Activated T-helper 9 cell treated with anti-CD3 and anti-CD28 coated beads, Interleukin-2, amount 50 U/mL, for 16 hours (primary cell): ENCODE measurements at places on chromosomes 3 and 15.

- no peak for DNase-seq
These were observed 165.8 kb downstream of the ERC2 start for GRCh38 chr3:56302417-56302816.

- no peak for DNase-seq
These were observed 455.3 kb upstream of the NR2F2 start for GRCh38 chr15:95875121-95875643.

DNA sequence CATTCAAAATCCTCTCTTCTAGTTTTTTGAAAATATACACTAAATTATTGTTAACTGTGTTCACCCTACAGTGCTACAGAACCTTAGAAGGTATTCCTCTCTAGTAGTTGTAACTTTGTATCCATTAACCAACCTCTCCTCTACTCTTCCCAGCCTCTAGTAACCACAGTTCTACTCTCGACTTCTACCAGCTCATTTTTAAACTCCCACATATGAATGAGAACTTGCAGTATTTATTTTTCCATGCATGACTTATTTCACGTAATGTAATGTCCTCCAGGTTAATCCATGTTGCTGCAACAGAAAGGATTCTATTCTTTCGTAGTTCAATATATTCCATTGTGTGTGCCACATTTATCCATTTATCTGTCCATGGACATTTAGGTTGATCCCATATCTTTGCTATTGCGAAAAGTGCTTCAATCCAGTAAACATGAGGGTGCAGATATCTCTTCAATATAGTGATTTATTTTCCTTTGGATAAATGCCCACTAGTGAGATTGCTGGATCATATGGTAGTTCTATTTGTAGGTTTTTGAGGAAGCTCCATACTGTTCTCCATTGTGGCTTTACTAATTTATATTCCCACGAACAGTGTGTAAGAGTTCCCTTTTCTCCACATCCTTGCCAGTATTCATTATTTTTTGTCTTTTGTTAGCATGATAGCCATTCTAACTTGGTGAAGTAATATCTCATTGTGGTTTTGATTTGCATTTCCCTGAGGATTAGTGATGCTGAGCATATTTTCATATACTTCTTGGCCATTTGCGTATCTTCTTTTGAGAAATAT, 113.7 kb upstream of the SMAD3 start:
- no peak for DNase-seq

GRCh38 chr15:72153269-72154000, 35.2 kb downstream of the SENP8 start:
- no peak for DNase-seq

GRCh38 chr15:75451674-75452363, at the start of gene SIN3A:
SIN3A (minus strand) TSS chr15:75451690; CDS start chr15:75430375, 21,315 bp downstream.
- DNase-seq: peak; percentile 99

- no peak for DNase-seq
These were observed 17.4 kb downstream of the AADACL2 start for GRCh38 chr3:151751161-151751560.

DNA sequence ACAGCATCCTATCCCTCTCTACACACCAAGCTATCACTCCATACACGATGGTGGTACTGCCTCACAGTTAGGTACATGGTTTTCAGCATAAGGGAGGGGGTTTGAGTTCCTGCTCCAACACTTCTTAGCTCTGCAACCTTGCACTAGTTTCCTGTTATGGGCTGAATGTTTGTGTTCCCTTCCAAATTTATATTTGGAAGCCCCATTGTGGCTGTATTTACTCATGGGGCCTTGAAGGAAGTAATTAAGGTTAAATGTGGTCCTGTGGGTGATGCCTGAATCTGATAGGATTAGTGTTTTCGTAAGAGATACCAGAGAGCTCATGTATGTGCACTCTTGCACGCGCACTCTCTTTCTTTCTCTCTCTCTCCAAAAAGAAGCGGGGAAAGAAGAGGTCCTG, 259.4 kb downstream of the RORA start:
- no peak for DNase-seq

GRCh38 chr3:31936420-31937060, 44.5 kb downstream of the OSBPL10 start:
- DNase-seq: no peak

DNA sequence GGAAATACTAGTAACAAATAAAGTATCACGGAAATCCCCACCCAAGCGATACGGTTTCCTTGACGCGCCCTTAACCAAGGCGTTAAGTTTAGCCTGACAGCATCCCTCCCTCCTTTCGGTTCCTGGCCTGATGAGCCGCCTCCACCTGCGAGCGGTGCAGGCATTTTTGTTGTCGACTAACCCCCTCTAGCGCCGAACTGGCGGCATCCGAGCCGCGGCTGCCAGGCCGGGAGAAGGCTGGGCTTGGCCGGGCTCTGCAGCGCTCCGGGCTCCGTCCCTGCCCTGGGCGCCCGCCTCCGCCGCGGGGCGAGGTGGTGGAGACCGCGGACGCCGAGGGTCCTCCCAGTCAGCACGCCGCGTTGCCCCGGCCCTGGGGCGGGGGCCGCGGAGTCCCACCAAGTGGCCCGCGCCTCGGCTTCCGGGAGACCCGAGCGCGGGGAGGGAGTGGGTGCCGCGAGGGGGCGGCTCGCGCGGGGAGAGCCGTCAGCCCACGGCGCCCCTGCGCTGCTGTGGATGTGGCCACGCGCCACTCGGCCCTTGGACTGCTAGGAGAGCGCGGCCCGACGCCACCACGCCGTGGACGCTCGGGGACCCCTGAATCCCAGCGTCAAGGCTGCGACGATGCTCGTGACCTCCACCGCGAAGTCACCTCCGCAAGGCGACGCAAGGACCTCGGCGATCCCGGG, 1.1 kb upstream of the EPHA6 start:
- peak; percentile 17 for DNase-seq

DNA sequence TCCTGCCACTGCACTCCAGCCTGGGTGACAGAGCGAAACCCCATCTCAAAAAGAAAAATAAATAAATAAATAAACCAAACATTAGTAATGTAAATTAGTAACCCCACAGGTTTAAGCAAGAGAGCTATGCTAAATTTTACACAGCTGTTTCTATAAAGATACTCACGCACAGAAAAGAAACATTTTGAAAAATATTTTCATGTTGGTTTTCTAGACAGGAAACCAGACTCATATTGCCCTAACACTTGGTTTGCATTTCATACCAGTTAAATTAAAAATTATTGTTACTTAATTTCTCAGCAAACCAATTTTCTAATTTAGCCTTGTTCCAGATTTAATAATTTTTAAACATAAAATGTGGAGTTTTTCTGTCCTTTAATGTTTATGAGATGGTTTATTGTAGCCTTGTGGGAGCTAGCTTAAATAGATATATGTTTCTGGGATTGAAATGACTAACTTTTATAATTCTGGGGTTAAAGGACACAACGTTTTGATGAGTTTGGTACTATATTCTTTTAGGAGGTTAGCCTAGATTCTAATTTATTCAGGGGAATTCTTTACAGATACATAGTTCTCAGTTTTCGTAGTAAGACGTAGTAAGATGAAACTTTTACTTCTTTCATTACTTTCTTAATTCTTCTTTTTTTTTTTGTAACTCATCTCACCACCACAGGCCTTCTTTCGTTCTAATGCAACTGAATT, 42.6 kb upstream of the SLC4A7 start:
- no peak for DNase-seq

GRCh38 chr3:127114337-127115070, 78.4 kb upstream of the PRR23E start:
- DNase-seq: no peak

GRCh38 chr15:74377831-74378766, 10.7 kb upstream of the CYP11A1 start:
- no peak for DNase-seq

- DNase-seq: no peak
These were observed 2.0 kb upstream of the NFKBIZ start for GRCh38 chr3:101847328-101847727.

- DNase-seq: no peak
These were observed 209.3 kb upstream of the PPP2R3A start for GRCh38 chr3:135756106-135756668.

DNA sequence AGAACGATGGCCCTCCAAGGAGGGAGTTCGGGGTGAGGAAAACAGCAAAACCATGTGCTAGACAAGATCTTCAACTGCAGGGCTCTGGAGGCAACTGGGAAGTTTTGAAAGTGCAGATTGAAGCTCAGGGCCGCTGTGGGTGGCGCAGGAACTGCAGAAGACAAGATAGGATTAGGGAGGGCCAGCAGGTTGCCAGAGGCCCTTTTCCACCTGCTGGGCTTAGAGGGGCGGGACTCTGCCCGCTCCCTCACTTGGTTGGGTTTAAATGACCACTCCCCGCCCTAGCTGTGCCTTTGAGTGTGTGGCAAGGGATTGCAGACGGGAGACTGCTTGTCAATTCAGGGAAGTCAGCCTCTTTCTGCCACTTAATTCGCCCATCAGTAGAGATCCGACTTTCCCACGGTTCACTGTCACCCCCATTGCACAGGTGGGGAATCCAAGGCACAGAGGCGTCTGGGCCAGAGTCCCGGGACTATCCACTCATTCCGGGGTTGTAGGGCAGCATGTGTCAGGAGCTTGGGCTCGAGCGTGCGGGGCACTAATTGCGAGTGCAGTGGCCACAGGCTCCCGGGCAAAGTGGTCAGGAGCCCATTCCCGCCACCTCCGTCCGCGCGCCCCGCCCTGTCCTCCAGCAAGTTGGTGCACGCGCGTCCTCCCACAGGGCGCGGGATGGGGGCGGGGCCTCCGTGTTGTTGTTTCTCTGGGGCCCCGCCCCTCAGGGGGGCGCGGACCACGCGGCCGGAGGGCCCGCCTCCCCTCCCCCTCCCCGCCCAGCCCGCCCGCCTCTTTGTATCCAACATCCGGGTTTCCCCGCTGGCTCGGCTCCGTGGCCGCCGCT, at the start of gene ACVR2B:
Gene ACVR2B, plus strand, starts transcription at position 816 of the 838 bp plus-strand sequence. CDS start 433 bp downstream, outside the sequence.
- DNase-seq: peak; percentile 63

GRCh38 chr3:15348246-15348645, 15.9 kb upstream of the SH3BP5 start:
- DNase-seq: no peak

DNA sequence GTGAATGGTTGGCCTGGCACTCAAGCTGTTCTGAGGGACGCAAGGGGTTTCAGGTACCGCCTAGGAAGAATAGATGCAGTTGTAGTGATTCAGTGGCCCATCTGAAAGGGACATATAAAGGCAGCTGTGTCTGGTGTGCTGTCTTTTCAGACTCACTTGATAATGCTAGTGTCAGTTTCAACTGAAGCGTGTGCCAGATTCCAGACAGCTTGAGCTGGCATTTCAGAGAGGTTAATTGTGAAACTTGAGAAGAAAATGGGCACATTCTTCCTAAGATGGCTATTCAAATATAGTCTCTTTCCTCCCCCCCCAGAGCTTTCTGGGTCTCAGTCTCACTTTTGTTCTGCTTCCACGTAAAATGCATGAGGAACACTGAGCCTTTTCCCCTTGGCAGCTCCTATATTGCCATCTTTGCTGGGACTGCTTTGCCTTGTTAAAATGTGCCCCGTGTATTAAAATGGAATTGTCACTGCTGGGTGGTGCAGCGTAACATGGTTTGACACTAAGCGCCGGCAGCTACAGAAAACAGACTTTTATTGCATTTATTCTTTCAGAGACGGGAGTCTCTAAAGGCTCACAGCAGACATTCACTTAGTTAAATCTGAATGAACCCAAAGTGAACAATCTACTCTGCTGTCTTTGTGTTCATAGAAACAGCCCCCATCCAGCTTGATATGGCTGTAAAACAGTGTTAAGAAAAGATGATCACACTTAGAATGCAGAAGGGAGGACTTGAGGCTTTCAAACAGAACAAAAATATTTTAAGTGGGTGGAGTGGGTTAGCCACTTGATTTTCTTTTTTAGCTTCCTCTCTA, 478.7 kb downstream of the RBMS3 start:
- no peak for DNase-seq

GRCh38 chr15:74584779-74585178, 30.9 kb upstream of the CLK3 start:
- DNase-seq: no peak
